ENCODE measurements at places on chromosomes 16 and 17.

DNA sequence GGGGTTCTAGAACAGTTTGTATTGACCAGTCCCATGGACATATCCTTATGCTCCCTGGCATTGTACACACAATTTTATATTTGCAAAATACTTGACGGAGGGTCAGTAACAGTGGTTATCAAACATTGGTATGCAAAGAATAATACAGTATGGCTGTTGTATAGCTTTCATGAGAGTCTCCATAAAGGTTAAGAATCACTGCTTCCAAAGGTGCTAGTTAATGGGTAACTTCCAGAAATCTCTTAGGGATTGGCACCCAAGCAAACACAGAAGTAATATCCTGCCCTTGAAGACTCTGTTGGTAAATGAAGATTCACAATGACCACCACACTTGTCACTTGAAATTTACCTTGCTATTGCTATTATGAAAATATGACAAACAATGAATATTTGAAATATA is 239.2 kb downstream of the ZFHX3 start:
- no peak for DNase-seq

- peak; percentile 97 for DNase-seq
Observed at GRCh38 chr17:74748279-74748528, 224 bp upstream of the NHERF1 start.

DNA sequence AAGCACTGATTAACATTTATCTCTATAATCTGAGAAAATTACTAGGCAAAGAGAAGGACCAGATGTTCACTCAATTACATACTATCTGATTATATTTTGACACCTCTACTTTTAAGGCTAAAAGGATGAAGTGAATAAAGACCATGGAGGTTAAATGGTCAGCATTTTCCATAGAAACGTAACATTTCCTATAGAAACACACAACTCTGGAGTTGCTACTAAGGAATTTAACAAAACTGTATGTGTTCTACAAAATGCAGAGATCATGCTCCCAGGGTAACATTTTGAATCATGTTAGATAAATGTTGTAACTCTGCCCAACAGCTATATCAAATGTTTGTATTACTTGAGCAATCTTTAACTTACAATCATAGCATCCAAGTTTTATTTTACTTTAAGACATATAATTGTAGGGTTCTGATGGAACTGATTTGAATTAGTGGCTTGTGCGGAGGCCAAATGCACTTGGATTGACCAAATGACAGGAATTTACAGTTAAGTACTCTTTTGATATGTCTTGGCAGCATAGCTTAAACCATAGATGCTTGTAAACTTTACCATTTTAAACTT is 97.7 kb downstream of the RPGRIP1L start:
- no peak for DNase-seq

DNA sequence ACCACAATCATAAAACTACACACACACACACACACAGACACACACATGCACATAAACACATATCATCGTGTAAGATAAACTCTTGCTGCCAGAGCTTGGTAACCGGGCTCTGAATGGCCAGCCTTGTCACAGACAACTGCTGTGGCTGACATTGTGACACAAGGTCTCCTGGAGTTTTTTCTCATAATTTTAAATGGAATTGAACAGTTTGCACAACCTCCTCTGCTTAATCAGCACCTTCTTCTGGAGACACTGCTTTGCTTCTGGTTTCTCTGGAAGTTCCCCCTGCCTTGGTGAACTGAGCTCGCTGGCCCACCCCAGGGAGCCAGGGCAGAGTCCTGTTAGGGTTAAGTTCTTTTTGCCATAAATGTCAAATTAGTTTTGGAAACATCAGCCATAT is 115.4 kb downstream of the UTP18 start:
- no peak for DNase-seq

DNA sequence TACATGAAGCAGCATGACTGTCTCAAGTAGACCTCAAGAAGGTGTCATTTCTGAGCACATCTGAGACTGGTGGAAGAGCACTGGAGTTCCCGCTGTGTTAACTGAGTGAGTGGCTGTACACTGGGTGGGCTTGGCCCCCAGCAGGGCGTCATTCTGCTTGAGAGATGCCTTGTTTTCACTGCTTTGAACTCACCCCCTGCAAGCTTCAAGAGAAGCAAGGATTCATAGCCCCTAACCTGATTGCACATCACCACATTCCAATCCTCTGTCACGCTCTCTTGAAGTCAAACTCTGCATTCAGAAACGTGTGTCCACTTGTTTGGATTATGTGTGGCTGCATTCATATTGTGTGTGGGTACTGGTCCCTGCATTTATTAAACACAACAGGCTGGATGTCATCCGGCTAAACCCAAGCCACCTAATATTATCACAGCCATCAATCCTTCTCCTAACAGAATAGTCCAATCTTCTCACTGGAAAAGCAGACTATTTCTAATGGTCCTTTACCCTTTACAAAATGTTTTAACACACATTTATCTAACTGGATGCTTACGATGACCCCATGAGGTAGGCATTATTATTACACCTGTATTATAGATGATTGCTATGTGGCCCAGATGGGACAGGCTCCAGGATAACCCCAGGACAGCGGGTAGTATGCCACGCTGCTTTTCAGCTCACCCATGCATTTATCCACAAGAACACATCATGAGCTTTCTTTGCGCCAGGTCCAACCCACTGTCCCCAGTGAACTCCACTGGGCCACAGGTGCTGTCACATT is 76.3 kb downstream of the USP31 start:
- DNase-seq: peak; percentile 26

DNA sequence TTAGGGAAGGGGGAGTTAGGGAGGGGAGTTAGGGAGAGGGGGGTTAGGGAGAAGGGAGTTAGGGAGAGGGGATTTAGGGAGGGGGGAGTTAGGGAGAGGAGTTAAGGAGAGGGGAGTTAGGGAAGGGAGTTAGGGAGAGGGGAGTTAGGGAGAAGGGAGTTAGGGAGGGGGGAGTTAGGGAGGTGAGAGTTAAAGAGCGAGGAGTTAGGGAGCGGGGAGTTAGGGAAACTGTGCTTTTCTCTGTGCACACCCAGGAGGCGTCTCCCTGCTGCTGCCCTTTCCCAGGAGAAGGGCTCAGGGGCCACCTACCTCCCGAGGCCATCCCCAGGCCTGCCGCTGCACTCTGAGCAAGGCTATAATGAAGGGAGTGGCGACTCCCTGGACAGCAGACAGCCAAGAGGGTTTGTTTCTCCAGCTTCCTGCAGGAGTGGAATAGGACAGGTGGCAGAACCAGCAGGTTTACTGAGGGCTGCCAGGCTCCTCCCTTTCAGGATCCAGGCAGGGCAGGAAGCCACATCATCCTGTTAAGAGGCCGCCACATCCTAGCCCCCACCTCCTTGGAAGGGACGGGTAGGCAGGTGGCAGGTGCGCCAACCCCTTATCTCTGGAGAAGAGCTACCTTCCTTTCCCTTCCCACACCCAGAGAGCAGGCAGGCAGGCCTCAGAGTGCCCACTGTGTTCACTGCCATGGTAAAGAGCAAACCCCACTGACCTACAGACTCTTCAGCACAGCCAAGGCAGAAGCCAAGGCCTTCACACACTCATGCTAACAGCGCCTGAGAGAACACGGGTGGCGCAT is 4.3 kb downstream of the CANT1 start:
- DNase-seq: no peak

DNA sequence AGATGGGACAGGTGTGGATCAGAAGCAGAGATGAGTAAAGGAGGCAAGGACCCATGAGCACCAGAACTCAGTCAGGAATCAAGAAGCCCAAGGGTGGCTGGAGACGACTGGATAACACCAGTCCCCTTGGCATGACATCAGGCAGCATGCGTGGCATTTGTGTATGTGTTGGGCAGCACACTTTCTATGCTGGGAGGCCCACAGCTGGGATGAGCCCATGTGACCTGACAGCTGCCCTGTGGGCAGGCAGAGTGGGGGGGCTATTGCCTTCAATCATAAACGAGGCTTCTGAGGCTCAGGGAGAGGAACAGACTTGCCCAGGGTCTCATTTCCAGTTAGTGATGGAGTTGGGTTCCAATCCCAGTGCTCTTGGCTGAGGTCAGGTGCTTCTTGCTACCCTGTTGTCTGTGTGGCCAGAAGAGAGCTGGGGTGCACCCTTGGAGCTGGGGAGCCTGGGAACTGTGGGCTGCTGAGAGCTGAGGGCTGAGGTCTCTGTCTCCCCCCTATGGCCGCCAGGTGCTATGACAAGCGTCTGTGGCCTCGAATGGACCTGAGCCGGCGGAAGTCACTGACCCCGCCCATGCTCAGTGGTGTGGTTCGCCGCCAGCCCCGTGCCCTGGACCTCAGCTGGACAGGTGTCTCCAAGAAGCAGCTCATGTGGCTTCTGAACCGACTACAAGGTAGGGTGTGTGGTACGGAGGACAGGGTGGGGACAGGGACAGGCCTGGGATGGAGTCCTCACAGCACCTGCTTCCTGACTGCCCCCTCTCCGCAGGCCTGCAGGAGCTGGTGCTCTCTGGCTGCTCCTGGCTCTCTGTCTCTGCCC is 7.1 kb upstream of the ORAI3 start:
- peak; percentile 85 for DNase-seq

GRCh38 chr17:7897773-7898172 is 9.2 kb downstream of the CHD3 start:
- DNase-seq: peak; percentile 62

DNA sequence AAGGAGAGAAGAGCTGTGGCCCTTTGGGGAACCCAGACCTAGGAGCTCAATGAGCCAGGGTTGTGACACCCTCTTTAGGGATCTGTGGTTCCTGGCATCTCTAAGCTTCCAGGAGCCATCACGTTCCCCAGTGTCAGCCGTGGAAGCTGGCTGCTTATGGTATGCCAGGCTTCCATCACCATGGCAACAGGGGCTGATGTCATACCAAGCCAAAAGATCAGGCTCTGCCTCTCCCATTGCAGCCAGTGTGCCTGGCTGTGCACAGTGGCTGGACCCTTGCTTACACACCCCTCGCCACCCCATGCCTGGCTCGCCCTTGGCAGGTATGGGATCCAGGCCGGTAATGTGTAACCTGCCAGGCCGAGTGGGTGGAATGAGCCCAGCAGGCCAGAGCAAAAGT is 91.1 kb downstream of the SSH2 start:
- peak; percentile 61 for DNase-seq

DNA sequence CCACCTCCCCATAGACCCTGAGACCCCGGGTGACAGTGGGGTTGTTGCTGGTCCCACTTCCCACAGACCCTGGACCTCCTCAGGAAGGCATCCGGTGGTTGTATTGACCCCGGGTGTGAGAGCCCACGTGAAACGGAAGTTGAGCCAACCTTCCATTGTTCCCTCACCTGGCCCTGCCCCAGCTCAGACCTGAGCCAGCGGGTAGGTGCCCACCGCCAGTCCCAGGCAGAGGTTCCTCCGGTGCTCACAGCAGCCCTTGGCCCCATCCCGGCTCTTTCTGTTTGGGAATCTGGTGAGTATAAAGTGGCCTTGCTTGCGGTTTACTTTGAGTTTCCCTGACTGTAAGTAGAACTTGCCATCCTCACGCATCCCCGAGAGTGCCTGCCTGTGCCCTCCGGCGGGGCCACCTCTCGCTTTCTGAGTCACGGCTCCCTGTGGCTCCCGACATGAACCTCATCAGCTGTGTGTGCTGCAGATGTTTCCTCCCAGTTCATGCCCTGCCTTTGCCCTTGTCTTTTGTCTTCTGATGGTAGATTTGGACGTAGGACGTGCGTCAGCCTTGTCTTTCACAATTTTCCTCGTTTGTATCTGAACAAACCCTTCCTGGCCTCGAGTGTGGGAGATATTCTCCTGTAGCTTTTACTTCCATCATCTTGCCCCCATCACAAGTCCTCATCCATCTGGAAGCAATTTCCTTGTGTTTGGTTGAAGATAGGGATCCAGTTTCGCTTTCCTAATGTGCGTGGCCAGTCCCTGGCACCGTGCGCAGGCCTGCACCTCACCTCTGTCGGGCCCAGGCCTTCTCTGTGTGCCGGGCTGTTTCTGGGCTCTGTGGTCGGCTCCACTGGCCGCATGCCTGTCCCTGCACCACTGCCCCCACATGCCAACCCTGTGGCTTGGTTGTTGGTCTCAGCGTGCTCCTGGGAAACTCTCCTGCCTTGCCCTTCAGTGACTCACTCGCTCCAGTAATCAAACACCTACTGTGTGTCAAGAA is 76.0 kb downstream of the METRNL start:
- peak; percentile 98 for DNase-seq

GRCh38 chr16:64892835-64893785 is 228.8 kb downstream of the CDH11 start:
- DNase-seq: peak; percentile 86

GRCh38 chr17:47821031-47821423 is 567 bp downstream of the OSBPL7 start:
- DNase-seq: no peak

DNA sequence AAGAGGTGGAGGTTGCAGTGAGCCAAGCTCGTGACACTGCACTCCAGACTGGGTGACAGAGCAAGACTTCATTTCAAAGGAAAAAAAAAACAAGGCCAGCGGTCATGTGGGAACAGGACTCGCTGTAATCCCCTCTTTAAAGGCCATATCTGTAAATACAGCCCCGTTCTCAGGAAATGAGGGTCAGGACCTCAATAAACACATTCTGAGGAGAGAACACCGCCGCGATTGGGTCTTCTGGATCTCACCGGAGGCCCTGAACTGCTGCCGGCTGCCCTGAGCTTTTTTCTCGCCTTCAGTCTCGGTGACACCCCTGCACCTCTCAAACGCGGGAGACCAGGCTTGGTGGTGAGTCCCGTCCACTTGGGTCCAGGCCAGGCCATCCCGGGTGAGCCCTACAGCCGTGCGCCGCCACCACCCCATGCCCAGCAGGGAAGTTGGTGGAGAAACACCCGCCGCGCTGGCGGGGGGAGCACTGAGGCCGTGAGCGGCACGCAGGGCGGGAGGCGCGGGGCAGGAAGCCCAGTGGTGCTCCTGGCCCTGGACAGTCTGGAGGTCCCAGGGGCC is 28.4 kb downstream of the SLC25A10 start:
- no peak for DNase-seq

DNA sequence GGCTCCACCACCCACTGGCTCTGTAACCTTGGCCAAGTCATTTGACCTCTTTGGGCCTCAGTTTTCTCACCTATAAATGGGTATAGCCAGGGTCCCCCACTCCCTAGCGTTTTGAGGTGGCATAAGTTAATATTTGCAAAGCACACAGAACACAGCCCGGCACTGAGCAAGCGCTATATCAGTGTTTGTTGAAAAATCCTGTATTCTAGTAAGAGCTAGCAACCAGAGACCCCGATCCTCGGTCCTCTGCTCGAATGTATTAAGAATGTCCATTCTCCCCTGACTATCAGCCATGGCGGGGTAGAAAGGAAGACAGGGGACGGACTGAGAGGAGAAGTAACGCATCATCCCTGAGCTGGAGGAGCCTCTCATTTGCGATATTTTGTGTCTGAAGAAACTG is 131.2 kb downstream of the IRF8 start:
- no peak for DNase-seq

GRCh38 chr16:84284154-84284722 is 10.4 kb upstream of the WFDC1 start:
- DNase-seq: peak; percentile 65

All from foreskin fibroblast (primary cell).